ENCODE measurements at places on chromosomes 4 and X.

DNA sequence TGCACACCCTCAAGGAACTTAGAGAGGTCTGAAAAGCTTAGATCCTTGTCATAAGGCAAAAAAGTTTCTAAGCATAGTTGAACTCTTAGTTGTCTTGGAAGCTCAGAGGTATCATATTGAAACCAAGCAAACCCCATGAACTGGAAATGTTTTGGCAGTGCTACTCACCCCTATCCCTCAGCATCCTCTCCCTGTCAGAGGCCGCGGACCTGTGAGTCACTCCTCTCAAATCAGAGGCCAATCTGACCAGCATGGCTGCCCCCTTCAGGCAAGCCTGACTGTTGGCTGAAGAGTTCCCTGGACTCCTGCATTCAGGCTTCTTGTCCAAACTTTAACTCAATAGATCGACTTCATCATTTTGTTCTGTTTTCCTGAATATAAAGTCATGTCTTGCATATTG is 69.4 kb downstream of the KCNIP4 start:
- no peaks in the 10 kb centered on the region for H3K36me3 ChIP-seq
- no peaks in the 10 kb centered on the region for H3K27me3 ChIP-seq
- no peaks in the 10 kb centered on the region for H3K4me1 ChIP-seq
- peak; percentile 40 for DNase-seq

DNA sequence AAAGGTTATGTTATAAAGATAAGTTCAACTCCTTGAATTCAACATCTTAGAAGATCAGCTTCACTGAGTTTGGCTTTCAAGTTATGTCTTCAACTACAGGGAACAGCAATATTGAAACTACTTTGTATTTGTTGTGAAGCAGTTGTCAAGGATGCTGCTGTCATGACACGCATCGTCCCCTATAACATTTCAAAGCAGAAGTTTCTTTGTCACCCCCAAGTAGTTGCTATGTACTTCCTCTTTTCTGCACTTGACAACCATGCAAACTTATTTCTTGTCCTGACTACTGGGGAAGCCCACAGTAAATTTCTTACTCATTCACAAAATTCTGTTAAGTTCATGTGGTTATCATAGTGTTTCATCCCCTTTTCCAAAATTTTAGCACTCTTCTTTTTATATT is 14.3 kb downstream of the ANTXR2 start:
- H3K27me3 ChIP-seq: no peaks in the 10 kb centered on the region
- H3K36me3 ChIP-seq: peaks cover 28% of the 10 kb centered on the region
- DNase-seq: no peak
- no peak overlapping the region for H3K4me3 ChIP-seq
- H3K27ac ChIP-seq: no peak overlapping the region
- no peaks in the 10 kb centered on the region for H3K4me1 ChIP-seq

GRCh38 chr4:189202182-189202868 is 738.3 kb upstream of the FRG1 start:
- DNase-seq: peak; percentile 5
- H3K27ac ChIP-seq: no peak overlapping the region
- H3K4me1 ChIP-seq: no peaks in the 10 kb centered on the region
- H3K27me3 ChIP-seq: no peaks in the 10 kb centered on the region
- peak overlapping the region; percentile 29 for H3K4me3 ChIP-seq

- peaks cover 11% of the 10 kb centered on the region for H3K4me1 ChIP-seq
- DNase-seq: no peak
- no peak overlapping the region for H3K27ac ChIP-seq
- peaks cover 4% of the 10 kb centered on the region for H3K27me3 ChIP-seq
- H3K36me3 ChIP-seq: no peaks in the 10 kb centered on the region
- no peak overlapping the region for H3K4me3 ChIP-seq
Observed at GRCh38 chr4:20271950-20272349, 20.2 kb downstream of the SLIT2 start.

GRCh38 chr4:3295837-3296624 is 3.2 kb downstream of the RGS12 start:
- DNase-seq: no peak
- no peak overlapping the region for H3K27ac ChIP-seq
- no peak overlapping the region for H3K4me3 ChIP-seq

- peaks cover 30% of the 10 kb centered on the region for H3K4me1 ChIP-seq
- no peak overlapping the region for H3K4me3 ChIP-seq
- peak overlapping the region; percentile 74 for H3K27ac ChIP-seq
- peak; percentile 64 for DNase-seq
- no peaks in the 10 kb centered on the region for H3K36me3 ChIP-seq
Observed at GRCh38 chr4:158783785-158784184, 15.0 kb downstream of the FNIP2 start.

- no peak overlapping the region for H3K27ac ChIP-seq
- no peaks in the 10 kb centered on the region for H3K36me3 ChIP-seq
- H3K4me1 ChIP-seq: no peaks in the 10 kb centered on the region
- no peaks in the 10 kb centered on the region for H3K27me3 ChIP-seq
- DNase-seq: peak; percentile 27
Observed at GRCh38 chr4:189773909-189774308, 166.8 kb upstream of the FRG1 start.

DNA sequence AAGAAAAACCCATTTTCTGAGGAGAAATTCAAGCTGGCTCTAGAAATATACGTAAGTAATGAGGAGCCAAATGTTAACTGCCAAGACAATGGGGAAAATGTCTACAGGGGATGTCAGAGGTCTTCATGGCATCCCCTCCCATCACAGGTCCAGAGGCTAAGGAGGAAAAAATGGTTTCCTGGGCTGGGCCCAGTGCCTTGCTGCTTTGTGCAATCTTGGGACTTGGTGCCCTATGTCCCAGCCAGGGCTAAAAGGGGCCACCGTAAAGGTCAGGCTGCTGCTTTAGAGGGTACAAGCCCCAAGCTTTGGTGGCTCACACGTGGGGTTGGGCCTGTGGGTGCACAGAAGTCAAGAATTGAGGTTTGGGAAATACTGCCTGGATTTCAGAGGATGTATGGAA is 17.2 kb upstream of the IGFBP7 start:
- no peak overlapping the region for H3K4me3 ChIP-seq
- no peak overlapping the region for H3K27ac ChIP-seq
- no peaks in the 10 kb centered on the region for H3K36me3 ChIP-seq
- H3K27me3 ChIP-seq: no peaks in the 10 kb centered on the region

- peak; percentile 59 for DNase-seq
- peak overlapping the region; percentile 23 for H3K27ac ChIP-seq
- no peaks in the 10 kb centered on the region for H3K36me3 ChIP-seq
- H3K4me1 ChIP-seq: peaks cover 20% of the 10 kb centered on the region
- H3K4me3 ChIP-seq: peak overlapping the region; percentile 20
- H3K27me3 ChIP-seq: no peaks in the 10 kb centered on the region
Observed at GRCh38 chr4:65665771-65666523, 4.3 kb downstream of the EPHA5 start.

DNA sequence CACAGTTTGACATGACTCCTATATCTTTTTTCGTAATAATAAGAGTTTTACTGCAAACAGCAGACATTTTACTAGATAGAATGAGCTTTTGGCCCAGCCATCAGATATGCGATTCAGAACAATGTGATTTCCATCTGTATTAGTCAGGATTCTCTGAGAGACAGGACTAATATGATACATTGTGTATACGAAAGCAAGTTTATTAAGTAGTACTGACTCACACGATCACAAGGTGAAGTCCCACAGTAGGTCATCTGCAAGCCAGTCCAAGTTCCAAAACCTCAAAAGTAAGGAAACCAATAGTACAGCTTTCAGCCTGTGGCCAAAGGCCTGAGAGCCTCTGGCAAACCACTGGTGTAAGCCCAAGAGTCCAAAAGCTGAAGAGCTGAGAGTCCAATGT is 24.1 kb downstream of the CXCL8 start:
- H3K27ac ChIP-seq: no peak overlapping the region
- no peak overlapping the region for H3K4me3 ChIP-seq
- no peaks in the 10 kb centered on the region for H3K4me1 ChIP-seq
- no peaks in the 10 kb centered on the region for H3K27me3 ChIP-seq
- no peaks in the 10 kb centered on the region for H3K36me3 ChIP-seq

DNA sequence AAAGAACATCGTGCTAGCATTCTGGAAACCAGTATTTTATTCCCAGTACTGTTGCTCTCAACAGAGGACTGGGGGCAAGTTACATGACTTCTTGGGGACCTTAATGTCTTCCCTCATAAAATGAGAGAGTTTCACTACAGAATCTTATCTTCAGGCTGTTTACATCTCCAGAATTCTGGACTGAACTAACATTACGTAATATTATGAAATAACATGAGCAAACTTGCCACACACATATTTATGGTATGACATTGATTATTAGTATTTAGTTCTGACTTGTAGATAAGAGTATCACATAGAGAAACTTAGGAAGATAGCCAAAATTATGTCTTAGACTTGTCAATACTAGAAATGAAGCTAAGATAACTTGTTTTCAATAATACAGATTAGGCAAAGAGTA is 68.0 kb downstream of the NFKB1 start:
- peaks cover 7% of the 10 kb centered on the region for H3K4me1 ChIP-seq
- DNase-seq: no peak
- H3K36me3 ChIP-seq: peaks cover 3% of the 10 kb centered on the region
- no peak overlapping the region for H3K4me3 ChIP-seq
- H3K27ac ChIP-seq: no peak overlapping the region
- H3K27me3 ChIP-seq: no peaks in the 10 kb centered on the region

DNA sequence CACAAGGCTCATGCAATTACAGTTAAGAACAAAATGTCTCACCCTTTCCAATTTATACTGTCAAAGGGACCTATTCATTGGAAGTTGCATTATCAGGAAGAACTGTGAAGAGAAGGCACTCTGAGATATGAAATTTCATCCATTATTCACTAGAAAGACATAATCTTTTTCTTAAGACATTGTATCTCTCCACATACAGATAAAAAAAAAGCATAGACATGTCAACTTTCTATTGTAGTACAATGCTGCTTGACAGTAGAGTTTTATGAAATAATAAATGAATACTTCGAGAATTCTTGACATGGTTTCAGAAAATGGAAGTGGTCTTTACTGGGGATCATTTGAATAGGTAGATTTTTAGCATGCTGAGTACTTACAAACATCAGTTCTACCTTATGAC is 545.0 kb downstream of the TMA16 start:
- H3K27me3 ChIP-seq: no peaks in the 10 kb centered on the region
- H3K36me3 ChIP-seq: no peaks in the 10 kb centered on the region
- no peak for DNase-seq
- H3K27ac ChIP-seq: no peak overlapping the region

- DNase-seq: peak; percentile 84
- H3K4me1 ChIP-seq: peaks cover 7% of the 10 kb centered on the region
- no peaks in the 10 kb centered on the region for H3K27me3 ChIP-seq
- no peak overlapping the region for H3K4me3 ChIP-seq
- H3K27ac ChIP-seq: peak overlapping the region; percentile 51
- no peaks in the 10 kb centered on the region for H3K36me3 ChIP-seq
Observed at GRCh38 chrX:104351173-104351769, 96.5 kb upstream of the ESX1 start.

DNA sequence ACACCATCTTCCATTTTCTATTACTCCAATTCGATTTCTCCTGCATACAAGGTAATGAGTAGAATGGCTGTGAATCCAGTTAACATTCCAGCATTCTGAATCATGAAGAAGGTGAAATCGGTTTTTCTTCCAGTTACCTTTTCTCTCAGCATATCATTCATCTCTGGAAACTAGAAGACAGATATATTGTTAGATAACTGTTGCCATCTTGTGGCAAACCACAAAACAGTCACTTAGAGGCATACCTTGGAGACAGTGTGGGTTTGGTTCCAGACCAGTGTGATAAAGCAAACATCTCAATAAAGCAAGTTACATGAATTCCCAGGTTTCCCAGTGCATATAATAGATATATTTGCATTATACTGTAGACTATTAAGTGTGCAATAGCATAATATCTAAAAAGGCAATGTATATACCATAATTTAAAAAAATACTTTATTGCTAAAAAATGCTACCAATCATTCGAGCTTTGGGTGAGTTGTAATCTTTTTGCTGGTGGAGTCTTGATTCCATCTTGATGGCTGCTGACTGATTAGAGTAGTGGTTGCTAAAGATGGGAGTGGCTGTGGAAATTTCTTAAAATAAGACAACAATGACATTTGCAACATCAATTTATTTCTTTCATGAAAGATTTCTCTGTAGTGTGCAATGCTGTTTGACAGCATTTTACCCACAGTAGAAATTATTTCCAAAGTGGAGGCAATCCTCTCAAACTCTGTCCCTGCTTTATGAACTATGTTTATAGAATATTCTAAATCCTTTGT is 82.1 kb downstream of the SLC39A8 start:
- H3K36me3 ChIP-seq: no peaks in the 10 kb centered on the region
- no peak overlapping the region for H3K4me3 ChIP-seq
- peak; percentile 59 for DNase-seq
- no peak overlapping the region for H3K27ac ChIP-seq
- H3K27me3 ChIP-seq: no peaks in the 10 kb centered on the region
